AG10803 (cell line): ENCODE measurements at places on chromosomes 3 and 15.

GRCh38 chr3:18288243-18288642, 136.9 kb downstream of the SATB1 start:
- DNase-seq: no peak

GRCh38 chr15:89756897-89757296, 5.8 kb upstream of the MESP1 start:
- DNase-seq: no peak

- DNase-seq: no peak
These were observed 30.3 kb upstream of the UTS2B start for GRCh38 chr3:191360620-191361019.

GRCh38 chr15:54101664-54102270, 123.5 kb downstream of the UNC13C start:
- no peak for DNase-seq

GRCh38 chr3:100631236-100631635, 21.8 kb downstream of the ADGRG7 start:
- no peak for DNase-seq

DNA sequence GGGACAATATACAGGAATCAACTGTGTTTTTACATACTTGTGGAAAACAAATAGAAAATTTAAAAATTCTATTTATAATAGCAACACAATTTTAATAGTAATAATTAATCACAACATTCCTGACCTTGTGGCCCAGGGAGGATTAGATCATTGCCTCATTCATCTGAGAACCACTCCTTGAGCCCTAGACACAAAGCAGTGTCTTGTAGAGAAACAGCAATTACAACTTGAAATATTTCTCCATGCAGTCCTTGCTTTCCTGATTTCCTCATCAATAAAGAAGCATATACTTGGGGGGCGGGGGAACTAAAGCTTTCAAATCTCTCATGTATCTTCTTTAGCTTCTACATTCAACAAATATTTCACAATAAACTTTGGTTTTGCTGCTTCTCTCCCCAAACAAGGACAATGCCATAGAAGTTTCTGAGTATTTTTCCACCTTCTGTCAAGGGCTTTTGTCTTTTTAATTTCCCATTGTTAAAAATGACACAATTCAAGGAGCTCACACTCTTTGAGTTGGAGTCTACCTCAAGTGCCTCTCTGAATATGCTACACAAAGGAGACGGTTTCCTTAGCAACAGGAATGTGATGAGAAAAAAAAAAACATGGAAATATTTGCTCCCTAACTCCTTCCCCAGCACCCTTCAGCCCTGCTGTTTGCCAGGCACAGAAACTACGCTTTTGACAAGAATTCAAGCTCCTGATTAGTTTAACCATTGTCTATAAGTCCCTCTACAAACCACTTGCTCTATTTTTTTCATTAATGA, 118.8 kb downstream of the ARPP21 start:
- no peak for DNase-seq

- peak; percentile 80 for DNase-seq
These were observed 39.5 kb downstream of the USP8 start for GRCh38 chr15:50463423-50464358.

DNA sequence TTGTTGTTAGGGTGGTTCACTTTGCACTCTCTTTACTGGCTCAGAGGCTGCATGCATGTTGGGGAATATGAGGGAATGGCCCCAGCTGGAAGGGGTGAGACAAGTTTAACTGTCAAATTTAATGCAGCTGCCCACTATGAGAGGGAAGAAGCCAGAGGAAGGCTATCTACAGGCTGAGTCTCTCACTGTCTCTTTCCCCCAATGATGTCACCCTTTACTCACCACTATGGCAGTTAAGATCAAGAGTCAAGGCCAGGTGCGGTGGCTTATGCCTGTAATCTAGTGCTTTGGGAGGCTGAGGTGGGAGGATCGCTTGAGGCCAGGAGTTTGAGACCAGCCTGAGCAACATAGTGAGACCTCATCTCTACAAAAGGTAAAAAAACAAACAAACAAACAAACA, 12.2 kb upstream of the RBMS3 start:
- DNase-seq: no peak

- DNase-seq: no peak
These were observed 62.8 kb upstream of the LINGO1 start for GRCh38 chr15:77695548-77695947.

- DNase-seq: no peak
These were observed 936.1 kb downstream of the TUSC7 start for GRCh38 chr3:117645561-117646242.

- no peak for DNase-seq
These were observed 27.8 kb downstream of the ADGRG7 start for GRCh38 chr3:100637197-100637631.

DNA sequence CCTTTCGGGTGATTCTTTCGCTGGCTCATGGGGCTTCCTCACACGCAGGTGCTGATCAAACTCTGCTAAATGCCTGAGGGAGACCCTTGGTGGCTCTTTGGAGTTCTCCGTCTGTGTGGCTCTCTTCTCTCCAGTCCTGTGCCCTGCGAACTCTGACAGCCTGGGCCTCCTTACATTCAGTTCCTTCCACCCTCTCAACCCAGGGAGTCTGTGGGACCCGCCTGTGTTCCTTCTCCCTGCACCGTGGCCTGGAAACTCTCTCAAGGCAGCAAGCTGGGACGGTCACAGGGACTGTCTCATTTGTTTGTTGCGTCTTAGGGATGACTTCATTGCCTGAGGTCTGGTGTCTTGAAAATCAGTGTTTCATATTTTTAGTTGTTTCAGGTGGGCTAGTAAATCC, 37.0 kb upstream of the CORO2B start:
- no peak for DNase-seq

DNA sequence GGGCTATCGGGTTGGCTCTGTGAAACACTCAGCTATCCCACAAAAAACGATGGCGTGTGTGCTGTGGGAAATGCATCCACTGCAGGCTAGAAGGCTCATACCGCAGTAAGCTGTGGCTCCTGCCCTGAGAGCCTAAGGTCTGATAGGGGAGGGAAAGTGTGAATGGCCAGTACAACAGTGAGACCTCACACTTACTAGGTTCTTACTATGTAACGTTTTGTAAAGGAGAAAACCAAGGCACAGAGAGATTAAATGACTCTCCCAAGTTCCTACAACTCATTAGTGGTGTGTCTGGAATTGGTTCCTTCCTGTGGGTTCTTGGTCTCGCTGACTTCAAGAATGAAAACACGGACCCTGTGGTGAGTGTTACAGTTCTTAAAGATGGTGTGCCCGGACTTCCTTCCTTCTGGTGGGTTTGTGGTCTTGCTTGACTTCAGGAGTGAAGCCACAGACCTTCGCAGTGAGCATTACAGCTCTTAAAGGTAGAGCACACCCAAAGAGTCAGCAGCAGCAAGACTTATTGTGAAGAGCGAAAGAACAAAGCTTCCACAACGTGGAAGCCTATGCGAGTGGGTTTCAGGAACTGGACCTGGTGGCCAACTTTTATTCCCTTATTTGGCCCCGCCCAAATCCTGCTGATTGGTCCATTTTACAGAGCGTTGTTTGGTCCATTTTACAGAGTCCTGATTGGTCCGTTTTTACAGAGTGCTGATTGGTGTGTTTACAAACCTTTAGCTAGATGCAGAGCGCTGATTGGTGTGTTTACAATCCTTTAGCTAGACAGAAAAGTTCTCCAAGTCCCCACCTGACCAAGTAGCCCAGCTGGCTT, 161.7 kb downstream of the POLR2M start:
- no peak for DNase-seq

DNA sequence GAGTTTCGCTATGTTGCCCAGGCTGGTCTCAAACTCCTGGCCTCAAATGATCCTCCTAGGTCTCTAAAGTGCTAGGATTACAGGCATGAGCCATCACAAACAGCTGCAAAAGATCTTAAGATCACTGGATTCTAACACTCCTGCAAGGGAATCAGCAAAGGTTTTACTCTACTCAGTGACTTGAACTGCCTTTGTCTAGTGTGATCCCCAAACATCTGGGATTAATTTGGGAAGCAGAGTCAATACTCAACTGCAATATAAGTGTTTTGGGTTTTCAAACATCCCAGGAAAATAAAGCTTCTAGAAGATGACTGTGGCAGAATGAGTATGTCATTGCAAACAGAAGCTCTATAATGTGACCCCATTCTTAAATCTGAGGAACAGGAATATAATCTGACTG, 7.2 kb downstream of the SPG21 start:
- peak; percentile 69 for DNase-seq

DNA sequence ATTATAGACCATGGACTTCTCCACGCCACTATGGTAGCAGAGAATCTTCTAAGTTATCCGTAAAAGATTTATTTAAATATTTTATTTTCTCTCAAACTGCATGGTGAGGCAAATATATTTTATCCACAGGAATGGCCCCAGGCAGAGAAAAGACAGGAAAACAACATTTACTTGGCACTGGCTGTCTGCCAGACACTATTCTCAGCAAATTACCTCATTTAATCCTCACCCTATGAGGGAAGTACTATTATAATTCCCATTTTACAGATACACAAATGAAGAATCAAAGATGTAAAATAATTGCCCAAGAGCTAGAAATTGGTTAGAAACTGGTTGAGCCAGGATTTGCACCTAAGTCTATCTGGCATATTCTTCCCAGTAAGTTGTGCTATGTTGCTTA, 361.4 kb upstream of the IL12A start:
- DNase-seq: no peak

DNA sequence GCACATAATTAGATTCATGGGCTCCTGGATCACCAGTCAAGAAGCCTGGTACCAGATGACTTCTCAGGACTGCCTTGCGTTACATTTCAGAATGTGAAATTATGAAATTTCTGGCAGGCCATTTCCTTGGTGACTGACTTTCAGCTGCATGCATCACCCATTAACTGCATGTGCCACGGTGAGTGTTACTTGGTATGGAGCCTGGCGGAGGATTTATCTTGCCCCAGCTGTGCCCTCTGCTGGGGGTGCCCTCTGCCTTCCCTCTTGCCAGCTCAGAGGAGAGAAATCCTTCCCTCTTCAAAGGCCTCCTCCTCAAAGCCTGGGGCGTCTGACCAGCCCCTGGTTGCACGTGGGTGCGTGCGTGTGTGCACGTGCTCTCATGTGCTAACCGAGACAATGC, 57.7 kb upstream of the CTSH start:
- peak; percentile 61 for DNase-seq

- DNase-seq: no peak
These were observed 638.8 kb upstream of the CFAP20DC start for GRCh38 chr3:59688636-59689035.

- DNase-seq: no peak
These were observed 11.4 kb downstream of the CHRD start for GRCh38 chr3:184391266-184391665.

- DNase-seq: no peak
These were observed 11.9 kb downstream of the HDAC11 start for GRCh38 chr3:13492048-13492447.

DNA sequence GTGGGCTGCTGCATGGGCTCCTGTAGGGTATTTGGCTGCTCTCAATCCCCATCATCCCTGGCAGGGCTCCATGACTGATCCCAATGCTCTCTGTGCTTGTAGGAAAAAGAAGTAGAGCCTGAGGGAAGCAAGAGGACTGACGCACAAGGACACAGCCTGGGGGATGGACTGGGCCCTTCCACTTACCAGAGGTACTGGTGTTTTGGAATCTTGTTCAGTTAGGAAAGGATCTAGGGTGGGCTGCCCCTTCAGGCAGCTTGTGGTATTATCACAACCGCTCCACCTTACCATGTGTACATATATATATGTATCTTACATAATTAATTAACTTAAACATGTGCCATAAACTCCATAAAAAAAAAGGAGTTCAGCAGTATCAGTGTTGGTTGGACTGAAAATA, 1.3 kb downstream of the SLC28A2 start:
- no peak for DNase-seq

DNA sequence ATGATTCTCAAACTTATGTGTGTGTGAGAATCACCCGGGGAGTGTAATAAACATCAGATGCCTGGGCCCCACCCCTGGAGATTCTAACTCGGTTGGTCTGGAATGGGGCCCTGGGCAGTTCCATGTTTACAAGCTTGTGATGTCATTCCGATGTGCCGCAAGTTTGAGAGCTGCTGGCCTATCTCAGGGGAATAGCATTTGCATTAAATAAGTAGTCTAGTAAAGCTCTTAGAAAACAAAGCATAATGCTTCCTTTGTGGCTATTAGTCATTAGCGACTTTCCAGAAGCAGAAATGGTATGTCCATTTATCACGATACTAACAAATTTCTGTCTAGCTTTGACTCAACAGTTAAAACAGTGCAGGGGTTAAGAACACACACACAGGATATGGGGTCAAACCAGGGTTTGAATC, 20.9 kb downstream of the PGBD4 start:
- DNase-seq: peak; percentile 75

GRCh38 chr3:178802993-178803693, 266.9 kb downstream of the KCNMB2 start:
- no peak for DNase-seq

GRCh38 chr3:138943724-138944653, 2.9 kb downstream of the FOXL2 start:
- DNase-seq: no peak

DNA sequence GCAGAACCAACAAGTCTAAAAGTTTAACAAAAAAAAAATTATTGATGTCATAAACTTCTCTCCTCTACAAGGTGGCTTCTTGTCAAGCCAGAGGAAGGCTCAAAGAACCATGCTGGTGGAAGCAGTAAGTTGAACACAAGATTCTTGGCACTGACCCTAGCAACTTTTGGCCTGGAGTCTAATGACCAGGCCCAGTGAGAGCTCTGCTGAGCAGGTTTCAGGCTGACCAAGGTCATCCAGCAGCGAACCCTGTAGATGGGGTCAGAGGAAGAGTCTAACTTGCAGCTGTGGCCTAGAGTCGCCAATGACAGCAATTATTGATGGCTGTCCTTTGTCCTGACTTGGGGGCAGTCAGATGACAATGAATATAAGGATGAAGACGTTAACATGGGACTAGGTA, 43.1 kb upstream of the PDZRN3 start:
- DNase-seq: no peak

- no peak for DNase-seq
These were observed 189.4 kb downstream of the WNT5A start for GRCh38 chr3:55297706-55298105.

GRCh38 chr15:89335298-89336041, 846 bp upstream of the POLG start:
- DNase-seq: no peak

DNA sequence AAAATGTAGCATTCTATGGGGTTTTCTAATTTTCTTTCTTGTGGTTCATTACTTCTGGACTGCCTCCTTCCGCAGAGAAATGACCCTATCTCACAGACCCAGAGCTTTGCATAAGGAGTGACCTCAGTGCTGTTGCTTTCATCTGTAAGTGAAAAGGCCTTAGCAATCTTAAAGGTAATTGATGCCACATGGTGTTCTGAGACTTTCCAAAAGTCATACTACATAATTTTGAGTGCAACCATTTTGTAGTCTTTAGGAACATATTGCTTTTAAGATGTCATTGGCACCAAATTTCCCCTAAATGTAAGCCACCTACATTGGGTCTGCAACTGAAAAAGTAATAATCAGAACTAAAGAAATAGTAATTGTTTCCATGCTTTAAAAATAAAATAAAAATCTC, 9.2 kb upstream of the HHLA2 start:
- DNase-seq: no peak

GRCh38 chr3:59456852-59457485, 407.1 kb upstream of the CFAP20DC start:
- no peak for DNase-seq
